WTC11 (cell line): ENCODE measurements at places on chromosomes 2 and 18. TPM values are rescaled to one million over a fixed set of nuclear protein-coding genes. Genes with fewer than 3 reads are reported as not detected.

- no peak for DNase-seq
These were observed 87.4 kb upstream of the ITGB6 start for GRCh38 chr2:160287476-160287875.

DNA sequence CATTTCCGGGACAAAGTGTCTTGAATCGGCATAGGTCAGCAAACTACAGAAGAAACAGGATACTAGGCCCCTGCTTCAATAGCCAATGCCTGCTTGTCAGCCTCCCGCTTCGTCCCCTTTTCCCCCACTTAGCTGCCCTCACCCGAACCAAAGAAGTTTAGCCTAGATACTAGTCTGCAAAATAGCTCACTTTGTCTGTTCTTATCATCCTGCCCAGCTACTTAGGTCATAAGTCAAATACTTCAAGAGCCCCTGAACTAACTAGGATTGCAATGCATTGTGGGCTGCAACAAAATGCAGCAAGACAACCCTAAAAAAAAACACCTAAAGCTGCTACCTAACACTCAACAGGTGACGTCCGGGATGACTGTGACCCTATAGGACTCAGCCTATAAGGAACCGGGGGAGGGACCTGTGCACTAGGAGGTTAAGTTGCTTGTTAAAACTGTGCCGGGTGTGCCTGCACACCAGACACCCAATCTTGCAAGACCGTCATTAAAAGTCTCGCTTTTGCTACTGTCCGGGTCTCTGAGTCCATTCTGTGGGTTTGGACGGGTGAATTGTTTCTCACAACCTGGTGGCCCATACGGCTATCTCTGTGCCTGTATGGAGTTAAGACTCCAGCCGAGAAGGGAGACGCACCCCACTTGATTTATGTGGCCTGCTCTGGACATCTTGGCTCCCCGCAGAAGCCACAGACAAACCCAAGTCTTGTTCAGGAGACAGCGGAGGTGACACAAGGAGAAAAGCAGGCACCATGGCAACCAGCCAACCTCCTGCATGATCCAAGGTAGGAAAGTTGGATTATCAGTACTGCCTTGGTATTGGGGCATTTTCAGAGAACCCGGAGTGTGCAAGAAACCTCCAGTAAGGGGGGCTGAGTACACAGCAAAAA is 105.9 kb downstream of the HIBCH start:
- no peak for DNase-seq

DNA sequence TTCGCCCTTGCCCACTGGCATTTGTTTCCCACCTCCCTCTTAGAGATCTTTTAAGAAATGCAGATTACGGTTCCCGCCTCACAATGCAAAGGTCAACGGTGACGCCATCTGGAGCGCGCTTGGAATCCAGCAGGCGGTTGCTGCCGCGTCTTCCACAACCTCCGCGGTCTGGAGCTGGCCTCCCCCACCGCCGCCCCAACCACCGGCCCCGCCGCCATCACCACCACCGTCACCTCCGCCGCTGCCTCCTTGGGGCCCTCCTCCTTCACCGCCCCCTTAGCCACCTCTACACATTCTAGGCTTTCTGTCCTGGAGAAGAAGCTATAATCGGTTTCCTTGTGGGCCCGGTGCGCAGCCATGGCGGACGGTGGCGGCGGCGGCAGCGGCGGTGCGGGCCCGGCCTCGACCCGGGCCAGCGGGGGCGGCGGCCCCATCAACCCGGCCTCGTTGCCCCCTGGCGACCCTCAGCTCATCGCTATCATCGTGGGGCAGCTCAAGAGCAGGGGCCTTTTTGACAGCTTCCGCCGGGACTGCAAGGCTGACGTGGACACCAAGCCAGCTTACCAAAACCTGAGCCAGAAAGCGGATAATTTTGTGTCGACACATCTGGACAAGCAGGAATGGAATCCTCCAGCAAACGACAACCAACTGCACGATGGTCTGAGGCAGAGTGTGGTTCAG is at the start of gene BOD1L2:
Gene BOD1L2 (plus strand): TSS at position 132 of the 681 bp plus-strand sequence. CDS start 226 bp downstream, at position 358.
- no peak for DNase-seq

The RAPGEF4 gene
- 0.78 to 2.2 TPM (median 0.96 TPM) in 3 replicates for total RNA-seq

- DNase-seq = peak; percentile 64
These were observed 84.9 kb upstream of the EPB41L3 start for GRCh38 chr18:5628512-5629255.

The DYSF gene
- 14.8 to 15.5 TPM (median 15.0 TPM) in 3 replicates for total RNA-seq

DNA sequence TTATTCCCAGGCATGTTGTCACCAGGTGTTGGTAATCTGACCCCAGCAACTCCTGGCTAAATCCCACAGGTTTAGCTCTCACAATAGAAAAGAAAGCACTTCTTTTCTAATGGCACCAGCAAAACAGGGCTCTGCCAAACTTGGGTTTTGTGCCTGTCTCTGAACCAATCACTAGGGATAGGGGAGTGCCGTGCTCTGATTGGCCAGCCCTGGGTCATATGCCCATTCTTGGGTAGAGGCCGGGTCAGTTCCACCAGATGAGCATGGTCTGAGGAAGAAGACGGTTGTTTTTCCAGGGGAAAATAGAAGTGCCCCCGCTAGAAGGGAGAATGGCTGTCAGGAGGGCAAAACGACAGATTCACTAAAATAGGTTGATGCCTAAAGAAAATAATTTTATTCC is 14.7 kb downstream of the CDK15 start:
- no peak for DNase-seq

DNA sequence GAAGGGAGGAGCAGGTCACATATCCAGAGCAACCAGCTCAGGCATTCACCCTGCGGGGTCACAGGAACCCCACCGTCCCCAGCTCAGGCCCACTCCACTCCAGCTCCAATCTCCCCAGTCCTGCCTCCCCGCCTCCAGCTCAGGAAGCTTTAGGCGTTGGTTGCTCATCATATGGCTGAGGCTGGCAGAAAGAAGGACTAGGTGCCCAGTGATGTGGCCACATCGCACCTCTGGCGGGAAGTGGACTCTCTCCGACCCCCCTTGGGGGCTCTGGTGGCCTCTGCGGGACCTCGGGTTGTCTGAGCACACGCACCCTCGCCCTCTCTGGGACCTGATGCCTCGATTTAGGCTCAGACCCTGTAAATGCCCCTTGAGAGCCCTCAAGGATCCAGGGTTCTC is 187.7 kb downstream of the ZFP36L2 start:
- no peak for DNase-seq

- DNase-seq = no peak
These were observed 12.4 kb downstream of the NMI start for GRCh38 chr2:151277067-151277466.

DNA sequence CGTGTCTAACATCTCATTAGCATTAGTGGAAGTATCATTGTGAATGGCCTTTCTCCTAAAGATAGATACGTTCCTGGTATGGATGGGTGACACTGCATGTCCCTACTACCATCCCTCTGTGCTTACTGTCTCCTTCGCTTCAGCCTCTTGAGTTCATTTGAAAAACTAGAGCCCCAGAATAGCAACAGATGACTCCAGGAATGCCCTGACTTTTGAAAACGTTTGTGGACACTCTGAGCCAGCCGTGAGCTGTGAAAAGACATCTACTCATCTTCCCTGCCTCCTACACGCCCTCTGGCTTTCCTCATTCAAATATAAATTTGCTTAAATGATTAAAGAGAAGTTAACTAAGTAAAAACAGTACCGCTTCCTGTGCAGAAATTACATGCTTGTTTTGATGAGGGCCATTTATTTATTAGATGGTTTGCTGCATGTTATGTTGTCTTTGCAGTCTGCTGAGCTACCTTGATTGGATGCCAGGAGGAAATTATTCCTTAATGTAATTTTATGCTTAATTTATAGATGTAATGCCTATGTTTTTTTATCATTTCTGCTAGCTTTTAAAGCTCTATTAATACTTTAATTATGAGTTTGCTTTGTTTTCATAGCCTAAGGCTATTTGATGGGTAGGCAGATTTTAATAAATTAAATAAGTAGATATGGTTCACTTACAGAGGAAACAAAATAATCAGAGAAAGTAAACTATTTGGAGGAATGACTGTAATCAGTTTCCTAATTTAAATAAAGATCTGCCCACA is 32.1 kb upstream of the MYO3B start:
- no peak for DNase-seq

DNA sequence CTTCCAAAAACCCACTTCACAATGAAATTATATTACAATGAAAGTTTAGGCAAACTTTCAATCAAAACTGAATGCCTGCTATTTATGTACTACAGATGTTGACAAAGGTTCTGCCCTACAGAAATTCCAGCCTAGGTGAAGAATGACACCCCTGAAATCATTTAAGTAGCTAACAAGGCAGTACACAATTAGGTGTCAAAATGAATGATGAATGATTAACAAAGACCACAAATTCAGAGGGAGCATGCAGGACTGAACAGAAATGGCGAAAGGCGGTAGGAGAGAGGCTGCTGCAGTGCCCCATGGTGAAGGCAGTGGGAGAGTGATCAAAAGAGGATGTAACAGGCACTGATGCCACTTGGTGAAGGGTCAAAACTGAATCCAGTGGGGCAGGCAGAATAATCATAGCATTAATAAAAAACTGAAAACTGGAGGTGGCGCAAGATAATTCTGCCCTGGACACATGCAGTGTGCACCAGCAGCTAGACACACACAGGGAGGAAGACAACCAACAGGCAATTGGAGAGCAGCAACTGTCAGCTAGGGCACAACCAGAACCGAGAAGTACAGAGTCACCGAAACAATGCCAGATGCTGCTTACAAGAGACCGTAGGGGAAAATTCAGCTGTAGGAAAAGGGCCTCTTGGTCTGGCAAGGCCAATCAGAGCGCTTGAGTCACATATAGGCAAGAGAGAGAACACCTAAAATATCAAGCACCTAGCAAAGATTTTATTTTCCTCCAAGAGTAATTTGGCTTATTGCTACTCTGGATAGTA is 4.5 kb downstream of the TMEM131 start:
- no peak for DNase-seq

The LPIN2 gene
- 10.4 to 12.2 TPM (median 11.8 TPM) in 3 replicates for total RNA-seq

The CIB4 gene
- not detected in 3 replicates for total RNA-seq

The LRP1B gene
- total RNA-seq = 0.14 to 0.52 TPM (median 0.44 TPM) in 3 replicates

DNA sequence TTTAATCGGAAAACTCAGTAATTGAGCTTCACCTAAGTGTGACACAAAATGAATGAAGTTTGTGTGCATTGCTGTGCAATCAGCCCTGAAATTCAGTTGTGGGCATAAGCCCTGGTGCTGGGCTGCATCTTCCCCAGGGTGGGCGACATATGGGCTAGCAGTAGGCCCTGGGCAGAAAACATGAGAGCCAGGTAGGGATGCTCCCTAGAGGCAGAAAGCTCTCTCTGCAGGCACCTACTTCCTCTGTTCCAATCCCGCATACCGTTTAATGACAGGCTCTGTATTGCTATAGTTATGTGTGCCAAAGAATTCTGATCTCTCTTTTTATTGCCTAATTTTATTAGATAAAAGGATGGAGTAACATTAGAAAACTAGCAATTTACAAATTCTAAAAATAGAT is 456.7 kb downstream of the NRXN1 start:
- DNase-seq = peak; percentile 19

DNA sequence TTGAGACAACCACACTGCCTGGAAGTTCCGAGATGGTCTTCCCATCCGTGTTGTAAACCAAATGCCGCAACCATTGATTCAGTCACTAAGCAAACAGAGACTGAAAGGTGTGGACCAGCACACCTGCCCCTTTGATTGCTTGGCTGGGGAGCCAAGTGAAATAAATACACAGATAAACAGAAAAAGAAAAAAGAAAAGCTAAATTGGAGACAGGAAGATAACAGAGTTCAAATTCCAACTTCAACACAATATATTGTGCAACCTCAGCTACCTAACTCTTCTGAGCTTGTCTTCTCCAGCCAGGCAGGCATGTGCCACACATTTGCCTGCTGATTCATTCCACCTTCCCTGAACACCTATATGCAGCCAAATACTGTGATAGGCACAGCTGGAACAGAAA is 110.9 kb downstream of the PID1 start:
- DNase-seq = no peak

DNA sequence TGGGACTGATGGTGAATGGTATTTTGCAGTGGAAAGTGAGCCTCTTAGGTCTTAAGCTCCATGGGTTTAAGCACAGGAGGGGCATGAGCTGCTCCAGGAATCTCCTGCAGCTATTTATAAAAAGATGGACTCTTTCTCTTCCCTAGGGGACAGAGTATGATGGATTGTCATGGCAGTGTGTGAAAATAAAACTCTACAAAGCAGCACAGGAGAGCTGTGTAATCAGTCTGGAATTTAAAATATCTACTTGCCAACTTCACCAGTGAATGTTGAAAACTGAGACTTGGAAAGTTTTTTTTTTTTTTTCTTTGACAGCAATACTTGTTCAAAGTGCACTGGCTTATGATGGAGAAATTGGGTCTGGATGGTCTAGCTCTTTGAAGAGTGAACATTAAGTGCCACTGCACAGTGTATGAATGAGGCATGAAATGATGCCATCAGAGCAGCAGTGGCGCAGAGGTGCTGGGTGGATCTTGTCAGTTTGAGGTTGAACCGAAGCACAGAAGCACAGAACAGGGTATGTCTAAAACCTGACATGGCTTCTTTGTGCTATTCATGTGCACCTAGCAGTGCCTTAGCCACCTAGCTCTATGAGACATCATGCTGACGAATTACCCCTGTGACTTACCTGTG is 245.4 kb downstream of the PTPRM start:
- DNase-seq = no peak

The POTEJ gene
- 0.14 TPM in 1 of 3 replicates, not detected in the others for total RNA-seq

GRCh38 chr18:52822160-52822559 is 482.2 kb downstream of the DCC start:
- no peak for DNase-seq

The ONECUT2 gene
- 0.87 to 1.9 TPM (median 1.6 TPM) in 3 replicates for total RNA-seq

- peak; percentile 7 for DNase-seq
These were observed 10.3 kb upstream of the SNED1 start for GRCh38 chr2:240988146-240988545.

The OSR1 gene
- 0.22 to 0.55 TPM (median 0.27 TPM) in 3 replicates for total RNA-seq

The REG3A gene
- total RNA-seq = 0.37 TPM in 1 of 3 replicates, not detected in the others

The KCNE4 gene
- total RNA-seq = 0.04 TPM in 1 of 3 replicates, not detected in the others

The C18orf54 gene
- 32.8 to 38.2 TPM (median 37.3 TPM) in 3 replicates for total RNA-seq

- no peak for DNase-seq
These were observed 11.3 kb downstream of the HNMT start for GRCh38 chr2:137975280-137976271.

- DNase-seq = peak; percentile 21
These were observed 22.8 kb downstream of the GLI2 start for GRCh38 chr2:120758181-120759144.

GRCh38 chr2:171411791-171412483 is 21.9 kb downstream of the METTL8 start:
- no peak for DNase-seq

DNA sequence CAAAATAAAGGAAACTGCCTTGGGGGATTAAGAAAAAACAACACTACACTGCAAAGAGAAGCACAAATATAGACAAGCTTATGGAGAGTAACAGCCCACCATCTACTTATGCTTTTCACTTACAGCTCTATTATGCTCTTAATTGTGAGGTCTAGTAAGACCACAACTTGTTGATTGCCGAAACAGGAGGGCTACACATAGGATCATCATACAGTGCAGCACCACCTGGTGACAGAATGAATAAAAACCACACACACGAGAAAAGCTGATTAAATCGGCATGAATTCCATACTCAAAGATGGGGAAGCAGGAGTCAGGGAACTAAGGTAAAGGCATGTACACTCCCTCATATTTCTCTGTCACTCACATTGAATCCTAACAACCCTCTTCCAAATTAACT is 259.2 kb downstream of the IKZF2 start:
- DNase-seq = peak; percentile 14

The FKBP7 gene
- total RNA-seq = 3.2 to 6.2 TPM (median 5.6 TPM) in 3 replicates

The SETBP1 gene
- 5.9 to 9.6 TPM (median 6.3 TPM) in 3 replicates for total RNA-seq
